ENCODE measurements at places on chromosomes 3 and 15.

- no peak for DNase-seq
Observed at GRCh38 chr15:78800806-78801205, 10.5 kb downstream of the ADAMTS7 start.

DNA sequence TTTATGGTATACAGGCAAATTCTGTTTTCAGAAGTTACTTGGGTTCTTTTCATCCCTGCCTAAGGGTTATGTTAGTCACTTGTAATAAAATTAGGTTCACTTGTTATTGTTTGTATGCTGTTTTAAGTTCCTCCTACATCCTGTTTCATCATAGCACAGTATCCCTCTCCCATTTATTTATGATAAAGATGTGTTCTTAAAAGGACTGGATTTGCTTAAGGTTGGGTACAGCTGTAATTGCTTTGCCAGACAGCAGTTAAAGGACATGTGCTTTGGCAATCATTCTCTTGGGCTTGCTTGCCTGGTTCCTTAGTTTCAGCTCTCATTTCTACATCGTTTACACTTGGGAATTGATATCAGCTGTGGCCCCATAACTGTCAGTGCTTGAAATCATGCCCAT is 11.7 kb downstream of the ATP2C1 start:
- DNase-seq: no peak

- DNase-seq: no peak
Observed at GRCh38 chr3:46386205-46386604, 15.5 kb downstream of the CCR5 start.

DNA sequence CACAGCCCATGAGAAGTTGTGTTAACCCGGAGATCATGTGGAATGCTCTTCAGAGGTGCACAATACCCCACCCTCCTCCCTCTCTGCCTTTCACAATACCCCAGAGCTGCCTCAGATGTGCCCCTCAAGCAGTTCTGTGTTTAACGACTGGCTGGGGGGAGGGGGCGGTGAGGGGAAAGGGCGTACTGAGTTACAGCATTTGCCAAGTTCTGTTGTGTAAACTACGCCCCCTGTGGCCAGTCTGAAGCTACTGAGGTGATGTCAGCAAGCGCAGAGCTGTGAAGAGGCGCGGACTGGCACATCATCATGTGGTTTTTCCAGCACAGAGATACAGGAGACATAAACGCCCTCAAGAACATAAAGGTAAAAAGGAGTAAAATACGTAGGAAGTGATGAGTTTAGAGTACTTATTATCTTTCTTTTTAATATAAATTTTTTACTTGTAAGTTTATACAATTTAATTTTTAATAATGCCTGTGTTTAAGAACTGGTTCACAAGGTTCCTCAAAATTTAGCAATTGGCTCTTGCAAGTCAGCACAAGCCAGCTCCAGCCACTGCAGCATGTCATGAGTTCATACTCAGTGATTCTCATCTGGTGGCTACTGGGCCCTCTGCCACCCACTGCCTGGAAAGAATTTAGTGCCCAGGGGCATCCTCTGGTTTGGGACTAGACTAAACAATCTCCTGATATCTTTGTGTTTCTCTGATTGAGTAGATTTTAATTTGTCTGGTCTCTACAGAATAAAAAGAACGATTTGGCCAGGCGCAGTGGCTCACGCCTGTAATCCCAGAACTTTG is 1.7 kb downstream of the EPB42 start:
- no peak for DNase-seq

DNA sequence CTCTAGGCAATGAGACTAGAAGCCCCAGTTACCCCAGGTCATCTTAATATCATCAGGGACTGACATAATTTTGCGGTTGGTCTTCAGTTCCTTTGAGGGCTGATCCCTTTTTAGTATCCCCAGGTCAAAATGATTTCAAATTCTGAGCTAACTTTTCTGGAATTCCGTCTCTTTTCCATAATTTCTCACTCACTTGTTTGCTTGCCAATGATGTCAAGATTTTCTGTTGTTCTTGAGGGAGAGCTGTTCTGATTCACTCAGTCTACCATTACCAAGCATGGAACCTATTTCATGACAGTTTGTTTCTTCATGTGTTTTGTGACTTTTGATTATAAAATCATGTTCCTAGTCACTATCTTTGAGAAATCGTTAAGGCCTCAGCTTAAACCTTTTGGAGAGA is 190.5 kb upstream of the LYSMD4 start:
- no peak for DNase-seq

DNA sequence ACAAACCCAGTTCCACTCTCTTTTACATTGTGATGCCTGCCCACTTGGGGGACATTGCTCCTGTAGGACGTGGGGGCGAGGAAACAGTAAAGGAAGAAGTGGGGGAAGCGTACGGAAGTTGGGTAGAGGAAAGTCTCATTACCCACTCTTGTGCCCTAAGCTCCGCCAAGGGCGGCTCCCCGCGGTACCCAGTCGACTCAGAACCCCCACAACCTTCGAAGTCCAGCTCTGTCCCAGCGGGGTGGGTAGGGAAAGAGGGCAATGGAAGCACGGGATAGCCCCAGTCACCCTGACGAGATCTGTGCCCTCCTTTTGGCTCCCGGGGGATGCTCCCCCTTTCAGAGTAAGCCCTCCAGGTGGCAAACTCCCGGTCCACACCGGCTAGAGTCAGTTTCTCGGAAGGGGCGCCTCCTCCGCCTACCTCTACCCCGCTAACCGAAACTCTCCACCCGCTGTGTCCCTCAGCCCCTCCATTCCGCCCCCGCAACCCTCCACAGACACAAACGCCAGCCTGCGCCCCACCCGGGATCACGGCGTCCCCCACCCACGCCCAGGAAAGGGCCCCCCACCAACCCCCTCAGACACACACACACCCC is 527 bp downstream of the CSNK1G1 start:
- DNase-seq: peak; percentile 30

DNA sequence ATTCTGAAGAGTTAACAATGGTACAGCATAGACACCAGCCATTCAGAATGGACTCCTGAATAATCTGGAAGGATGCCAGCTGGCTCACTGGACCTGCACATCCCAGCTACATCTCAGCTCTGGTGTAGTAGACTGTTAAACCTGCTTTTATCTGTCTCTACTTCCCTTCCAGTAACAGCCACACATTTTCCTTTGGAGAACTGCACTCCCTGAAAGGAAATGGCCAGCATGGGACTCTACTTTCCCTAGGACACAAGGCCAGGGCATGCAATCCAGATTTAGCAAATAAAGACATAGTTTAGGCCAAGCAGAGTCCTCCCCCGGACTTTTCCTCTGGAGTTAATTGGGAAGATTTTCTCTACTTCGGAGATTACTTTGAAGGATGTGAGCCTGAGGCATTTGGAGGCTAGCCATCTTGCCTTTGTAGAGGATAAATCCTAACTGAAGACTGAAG is 82.7 kb upstream of the TCF12 start:
- DNase-seq: no peak

- no peak for DNase-seq
Observed at GRCh38 chr3:158659454-158660237, 12.8 kb downstream of the LXN start.

- no peak for DNase-seq
Observed at GRCh38 chr3:18870074-18870640, 278.2 kb upstream of the KCNH8 start.

DNA sequence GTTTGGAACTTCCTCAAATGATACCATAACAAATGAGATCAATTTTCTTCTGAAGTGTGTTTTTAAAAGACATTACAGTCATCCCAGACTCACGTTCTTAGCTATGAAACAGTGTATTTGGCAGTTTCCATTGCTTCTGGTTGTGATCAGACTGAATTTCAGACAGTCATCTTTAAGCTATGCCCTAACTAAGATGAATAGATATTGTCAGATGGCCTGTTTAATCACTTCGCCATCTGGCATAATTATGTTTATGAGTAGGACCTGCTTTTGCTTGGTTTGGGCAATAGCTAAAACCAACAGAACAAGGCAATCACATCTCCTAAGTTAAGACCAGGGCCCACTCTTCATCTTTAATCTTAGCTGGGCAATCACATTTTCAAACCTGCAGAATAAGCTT is 313.1 kb downstream of the SV2B start:
- no peak for DNase-seq

DNA sequence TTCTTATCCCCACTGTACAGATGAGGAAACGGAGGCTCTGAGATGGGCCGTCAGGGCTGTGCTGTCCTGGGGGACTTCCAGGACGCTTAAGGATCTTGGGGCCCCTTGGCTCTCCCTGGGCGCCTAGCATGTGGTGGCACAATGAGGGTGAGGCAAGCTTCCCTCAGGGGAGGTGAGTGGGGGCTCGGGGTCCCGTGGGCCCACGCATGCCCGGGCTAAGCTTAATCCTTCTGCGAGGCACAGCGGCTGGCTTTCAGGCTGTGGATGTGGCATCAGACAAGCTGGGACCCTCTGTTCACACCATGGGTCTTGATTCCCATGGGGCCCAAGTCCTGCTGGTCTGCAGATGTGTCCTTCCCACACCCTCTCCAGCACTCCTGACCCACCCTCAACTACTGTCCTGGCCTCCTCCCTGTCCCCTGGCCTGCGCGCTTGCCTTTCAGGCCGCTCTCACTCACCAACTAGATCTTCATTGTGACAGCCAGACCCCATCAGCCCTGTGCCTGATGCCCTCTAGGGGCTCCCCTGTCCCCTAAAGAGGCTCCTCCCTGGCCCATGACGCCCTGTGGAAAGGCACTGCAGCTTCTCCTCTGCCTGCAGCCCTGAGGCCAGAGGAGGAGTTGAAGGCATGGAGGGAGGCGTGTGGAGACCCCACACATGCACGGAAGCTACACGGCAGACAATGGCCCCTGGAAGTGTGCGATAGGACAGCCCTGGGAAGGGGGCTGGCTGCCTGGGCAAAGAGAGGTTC is 11.3 kb downstream of the DUSP7 start:
- no peak for DNase-seq

DNA sequence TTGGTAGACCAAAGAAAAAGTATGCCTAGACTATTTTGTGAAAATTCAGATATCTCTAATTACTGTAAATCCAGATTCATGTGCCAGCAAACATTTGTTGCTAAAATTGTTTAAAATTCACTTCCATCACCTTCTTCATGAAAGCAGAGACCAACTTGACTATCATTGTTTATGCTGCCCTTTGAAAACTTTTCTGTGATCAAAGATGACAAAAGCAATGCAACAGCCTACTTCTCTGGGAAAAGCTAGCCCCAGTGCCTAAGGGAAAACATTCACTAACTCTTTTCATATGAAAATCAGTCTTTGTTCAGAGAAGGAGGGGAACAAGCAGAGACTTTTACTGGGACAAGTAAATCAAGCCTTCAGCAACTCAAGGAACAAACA is 178.0 kb upstream of the P2RY1 start:
- no peak for DNase-seq

DNA sequence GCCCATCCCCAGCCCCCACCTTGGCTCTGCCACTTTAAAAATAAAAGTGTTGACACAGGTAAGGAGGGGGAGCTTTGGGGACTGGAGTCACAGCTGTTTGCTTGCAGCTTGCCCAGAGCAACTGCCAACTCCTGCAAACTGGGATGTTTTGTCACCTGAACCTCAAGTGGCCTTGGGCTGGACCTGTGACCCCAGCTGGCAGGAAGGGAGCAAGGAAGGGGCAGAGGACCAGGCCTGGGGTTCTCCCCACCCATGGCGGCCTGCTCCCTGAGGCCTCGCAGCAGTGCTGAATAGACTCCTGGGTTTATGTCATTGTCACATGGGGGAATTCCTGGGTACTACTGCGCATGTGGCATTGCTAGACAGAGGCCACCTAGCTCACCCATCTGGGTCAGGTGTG is 246.9 kb upstream of the TLE3 start:
- DNase-seq: no peak

GRCh38 chr15:54687628-54688027 is 509.1 kb downstream of the RSL24D1 start:
- DNase-seq: no peak

GRCh38 chr15:33888176-33888575 is 80.1 kb upstream of the CHRM5 start:
- DNase-seq: no peak

DNA sequence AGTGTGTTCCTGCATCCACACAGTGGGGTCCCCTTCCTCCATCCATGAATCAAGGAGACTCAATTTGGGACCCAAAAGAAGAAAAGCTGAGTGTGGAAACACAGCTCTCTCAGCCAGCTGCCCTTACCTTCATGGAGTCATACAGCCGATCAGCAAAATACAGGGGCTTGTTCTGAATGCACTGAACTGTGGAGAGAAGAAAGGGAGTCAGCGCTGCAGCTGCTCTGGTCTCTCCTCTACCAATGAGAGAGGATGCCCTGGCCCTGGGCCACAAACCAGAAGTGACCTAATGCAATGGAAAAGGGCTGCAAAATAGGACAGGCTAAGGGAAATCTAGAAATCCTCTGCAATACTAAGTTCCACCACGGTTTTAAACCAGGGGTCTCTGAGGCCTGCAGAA is 46.7 kb downstream of the ANXA2 start:
- no peak for DNase-seq

GRCh38 chr15:50594311-50594710 is 47.8 kb upstream of the USP50 start:
- DNase-seq: no peak

GRCh38 chr15:69578252-69578651 is 125.6 kb downstream of the RPLP1 start:
- no peak for DNase-seq

GRCh38 chr3:183122257-183122932 is 23.1 kb upstream of the MCCC1 start:
- DNase-seq: no peak

DNA sequence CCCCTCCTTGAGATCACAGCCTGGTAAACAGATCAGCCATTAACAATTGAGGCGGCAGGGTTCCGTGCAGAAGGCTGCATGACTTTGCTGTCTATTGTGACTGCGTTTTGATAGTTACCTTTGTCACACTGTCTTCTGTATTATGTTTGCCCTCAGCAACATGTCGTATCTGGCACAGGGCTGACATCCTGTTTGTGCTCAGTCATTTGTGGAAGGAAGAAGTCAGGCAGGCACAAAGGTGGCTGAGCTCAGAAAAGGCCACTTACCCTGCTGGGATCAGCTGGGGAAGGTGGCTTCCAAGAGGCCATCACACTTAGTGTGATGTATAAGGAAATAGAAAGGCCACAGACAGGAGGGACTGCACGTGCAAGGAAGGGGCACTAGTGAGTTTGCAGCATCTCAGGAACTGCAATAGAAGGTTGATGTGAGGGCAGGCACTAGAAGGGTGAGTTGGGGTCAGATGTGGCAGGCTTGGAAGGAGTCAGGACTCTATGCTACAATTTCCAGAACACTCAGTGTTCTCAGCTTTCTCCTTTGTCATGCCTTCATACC is 13.4 kb downstream of the PML start:
- DNase-seq: no peak

GRCh38 chr15:99149366-99149765 is 44.5 kb downstream of the SYNM start:
- no peak for DNase-seq

- DNase-seq: no peak
Observed at GRCh38 chr3:10357592-10358308, 36.8 kb upstream of the SEC13 start.

DNA sequence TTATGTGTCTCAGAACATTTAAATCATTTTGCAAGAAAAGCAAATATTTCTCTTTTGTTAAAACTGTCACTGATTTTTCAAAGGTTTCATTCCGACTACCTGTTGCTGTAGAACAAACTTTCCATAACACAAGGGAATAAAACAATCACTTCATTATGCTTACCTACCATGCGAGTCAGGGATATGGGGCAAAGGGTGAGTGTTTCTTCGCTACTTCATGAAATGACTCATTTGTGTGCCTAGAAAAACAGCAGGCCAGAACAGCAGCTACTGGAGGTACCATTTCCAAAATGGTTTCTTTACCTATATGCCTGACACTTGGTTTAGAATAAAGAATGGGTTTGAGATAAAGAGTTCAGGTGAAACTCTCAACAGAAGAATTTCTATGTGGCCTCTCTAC is 712.5 kb downstream of the PLOD2 start:
- DNase-seq: no peak

Data from stimulated activated CD8-positive, alpha-beta memory T cell treated with anti-CD3 and anti-CD28 coated beads, Interleukin-4, amount 100 ng/mL, for 4 hours (primary cell).